ENCODE measurements at places on chromosomes 1 and 21.

GRCh38 chr1:54950006-54950368 lies 30.4 kb upstream of the TMEM61 start:
- no peak for DNase-seq

GRCh38 chr1:95393434-95393833 lies 159.4 kb downstream of the RWDD3 start:
- DNase-seq, result no peak

- DNase-seq, result no peak
Measured at GRCh38 chr21:23887725-23888306, 1719.5 kb downstream of the MRPL39 start.

- DNase-seq, result no peak
Measured at GRCh38 chr1:116856312-116856711, 53.4 kb upstream of the PTGFRN start.

- DNase-seq, result no peak
Measured at GRCh38 chr1:80910426-80910825, 890.3 kb upstream of the ADGRL2 start.

DNA sequence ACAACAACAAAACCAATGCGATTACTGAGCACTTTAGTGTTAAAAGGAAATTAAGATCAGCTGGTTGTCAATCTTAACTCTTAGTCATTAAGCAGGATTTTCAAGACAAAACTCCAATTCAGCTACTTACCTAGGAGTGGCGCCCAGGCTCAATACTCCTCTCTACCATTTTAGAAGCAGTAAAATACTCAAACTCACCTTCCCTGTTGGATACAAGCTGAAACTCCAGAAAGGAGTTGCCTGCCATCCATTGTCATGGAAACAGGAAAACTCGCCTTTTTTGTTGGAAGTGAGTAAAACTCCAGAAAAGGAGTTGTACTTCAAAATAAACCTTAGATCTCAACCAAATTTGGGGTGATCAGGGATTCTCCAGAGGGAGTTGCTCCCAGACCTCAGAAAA lies 127.0 kb upstream of the F3 start:
- no peak for DNase-seq

All from occipital lobe (tissue), 3 donors.